ENCODE measurements at places on chromosomes 6 and 20. TPM values are rescaled to one million over a fixed set of nuclear protein-coding genes. Genes with fewer than 3 reads are reported as not detected.

Gene SIRPD
- not detected for total RNA-seq

Gene CCN6
- total RNA-seq: 1.1 TPM

Gene TMEM151B
- total RNA-seq: 0.03 TPM

Gene SMOC2
- total RNA-seq: not detected

Gene SNAP25
- total RNA-seq: 0.34 TPM

Gene EYA2
- not detected for total RNA-seq

Gene SLC17A4
- total RNA-seq: not detected

Gene OOEP
- not detected for total RNA-seq

Gene DACT2
- not detected for total RNA-seq

Gene RNF182
- 5.2 TPM for total RNA-seq

Gene PKIB
- 2.3 TPM for total RNA-seq

Gene SIGLEC1
- not detected for total RNA-seq

Gene SIRT5
- 6.3 TPM for total RNA-seq

Gene DEFB115
- total RNA-seq: not detected

Gene ZNF391
- total RNA-seq: 3.7 TPM

Gene SLC39A7
- 75.1 TPM for total RNA-seq
